ENCODE measurements at places on chromosomes 7 and 10.

DNA sequence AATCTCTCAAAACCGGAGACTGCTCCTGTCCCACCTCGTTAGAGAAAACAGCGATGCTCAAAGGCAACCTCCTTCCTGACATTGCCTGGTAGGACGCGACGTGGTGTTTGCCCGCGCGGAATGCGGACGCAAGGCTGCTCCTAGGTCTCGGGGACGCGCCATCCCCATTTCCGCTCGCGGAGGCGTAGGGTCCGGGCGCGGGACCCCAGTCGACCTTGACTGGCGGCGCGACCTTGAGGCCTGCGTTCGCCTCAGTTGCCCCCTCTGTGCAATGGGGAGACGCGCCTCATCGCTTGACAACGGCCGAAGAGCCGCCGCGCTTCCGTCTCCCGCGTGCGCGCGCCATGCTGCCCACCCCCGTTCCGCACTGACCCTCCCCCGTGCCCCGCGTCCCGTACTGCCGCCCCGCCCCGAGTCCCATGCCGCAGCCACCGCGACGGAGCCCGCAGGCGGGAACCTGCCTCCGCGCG lies 412 bp upstream of the PPIA start:
- DNase-seq, result peak; percentile 45
- H3K4me3 ChIP-seq, result peak overlapping the region; percentile 98
- H3K4me1 ChIP-seq, result peaks cover 6% of the 10 kb centered on the region
- peak overlapping the region; percentile 99 for H3K27ac ChIP-seq

GRCh38 chr7:33243319-33243881 lies 114.0 kb downstream of the BBS9 start:
- DNase-seq, result peak; percentile 80
- no peaks in the 10 kb centered on the region for H3K4me1 ChIP-seq
- H3K27me3 ChIP-seq, result no peaks in the 10 kb centered on the region
- no peak overlapping the region for H3K27ac ChIP-seq

- peak; percentile 96 for DNase-seq
- peak overlapping the region; percentile 25 for H3K27ac ChIP-seq
- peaks cover 3% of the 10 kb centered on the region for H3K4me1 ChIP-seq
- no peaks in the 10 kb centered on the region for H3K27me3 ChIP-seq
These were observed 63.9 kb upstream of the AHR start for GRCh38 chr7:17234398-17235031.

DNA sequence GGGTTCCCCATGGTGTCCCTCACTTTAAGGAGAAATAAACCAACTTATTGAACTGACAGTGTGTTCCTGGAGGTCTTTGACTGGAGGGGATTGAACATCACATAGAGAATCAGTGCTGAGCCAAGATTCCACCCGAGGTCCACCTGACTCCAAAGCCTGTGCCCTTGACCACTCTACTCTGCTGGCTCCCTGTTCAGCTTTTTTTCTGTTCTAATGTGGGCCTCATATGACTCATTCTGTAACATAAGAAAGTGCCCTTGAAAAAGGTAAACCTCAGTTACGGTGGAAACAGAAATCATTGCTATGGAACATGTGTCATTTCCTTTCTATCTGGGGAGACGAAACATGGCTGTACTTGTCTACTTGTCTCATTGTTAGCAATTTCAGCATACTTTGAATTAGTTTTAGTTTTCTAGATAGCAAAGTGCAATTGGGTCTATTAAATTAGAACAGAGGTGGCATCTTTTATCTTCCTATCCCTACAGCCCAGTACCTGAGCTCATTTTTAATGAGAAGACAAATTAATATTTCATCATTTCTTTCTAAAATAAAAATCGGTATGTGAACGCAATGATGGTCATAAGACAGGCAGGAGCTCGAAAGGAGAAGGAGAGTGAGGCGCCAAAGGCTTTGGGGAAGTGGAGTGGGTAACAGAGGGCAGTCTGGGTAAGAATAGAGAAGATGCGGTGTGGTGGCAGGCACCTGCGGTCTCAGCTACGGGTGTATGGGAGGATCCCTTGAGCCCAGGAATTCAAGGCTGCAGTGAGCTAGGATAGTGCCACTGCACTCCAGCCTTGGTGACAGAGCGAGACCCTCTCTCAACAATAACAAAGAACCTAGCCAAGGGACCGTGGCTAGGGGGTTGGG lies 1.5 kb downstream of the GSDME start:
- no peaks in the 10 kb centered on the region for H3K36me3 ChIP-seq
- H3K4me1 ChIP-seq, result peaks cover 4% of the 10 kb centered on the region
- peak; percentile 58 for DNase-seq
- H3K4me3 ChIP-seq, result no peak overlapping the region
- no peak overlapping the region for H3K27ac ChIP-seq
- H3K27me3 ChIP-seq, result no peaks in the 10 kb centered on the region

All from fibroblast of lung (primary cell).